ENCODE measurements at places on chromosomes 5 and 9. TPM values are rescaled to one million over a fixed set of nuclear protein-coding genes. Genes with fewer than 3 reads are reported as not detected.

DNA sequence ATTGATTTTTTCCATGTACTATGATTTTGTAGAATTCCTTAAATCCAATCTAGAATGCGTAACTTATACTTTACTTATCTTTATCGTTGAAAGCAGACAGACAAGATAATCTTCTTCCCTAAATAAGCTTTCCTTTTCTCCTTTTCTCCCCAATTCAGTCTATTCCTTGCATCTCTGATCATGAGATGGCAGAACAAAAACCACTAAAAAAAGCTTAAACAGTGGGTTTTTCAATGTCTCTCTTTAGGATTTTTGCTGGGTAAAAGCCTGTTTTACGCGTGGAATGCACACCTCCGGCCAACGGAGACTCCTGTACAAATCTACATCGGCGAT is 755 bp downstream of the CDKN2B start:
- H3K27me3 ChIP-seq = peaks cover 65% of the 10 kb centered on the region
- H3K4me3 ChIP-seq = peak overlapping the region; percentile 67
- no peak overlapping the region for H3K27ac ChIP-seq
- no peaks in the 10 kb centered on the region for H3K4me1 ChIP-seq

DNA sequence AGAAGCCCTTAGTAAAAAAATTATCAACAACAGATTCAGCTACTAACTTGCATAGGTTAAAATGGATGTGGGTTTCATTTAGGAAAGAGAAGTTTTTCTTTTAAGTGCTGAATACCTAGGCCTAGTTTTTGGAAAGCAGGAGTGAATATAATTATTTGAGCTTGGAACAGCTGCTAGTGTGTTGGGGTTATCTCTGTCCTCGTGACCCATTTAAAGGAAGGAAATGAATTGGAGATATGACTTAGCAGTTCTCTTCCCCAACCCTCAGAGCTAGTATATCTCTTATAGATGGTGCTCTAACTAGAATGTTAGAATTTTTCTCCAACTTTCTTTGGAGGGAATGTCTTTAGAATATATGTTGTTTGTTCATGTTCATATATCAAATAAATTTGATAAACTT is 38.6 kb downstream of the ZNF366 start:
- no peak overlapping the region for H3K4me3 ChIP-seq
- H3K27me3 ChIP-seq = no peaks in the 10 kb centered on the region
- H3K27ac ChIP-seq = no peak overlapping the region
- DNase-seq = no peak
- peaks cover 14% of the 10 kb centered on the region for H3K4me1 ChIP-seq

DNA sequence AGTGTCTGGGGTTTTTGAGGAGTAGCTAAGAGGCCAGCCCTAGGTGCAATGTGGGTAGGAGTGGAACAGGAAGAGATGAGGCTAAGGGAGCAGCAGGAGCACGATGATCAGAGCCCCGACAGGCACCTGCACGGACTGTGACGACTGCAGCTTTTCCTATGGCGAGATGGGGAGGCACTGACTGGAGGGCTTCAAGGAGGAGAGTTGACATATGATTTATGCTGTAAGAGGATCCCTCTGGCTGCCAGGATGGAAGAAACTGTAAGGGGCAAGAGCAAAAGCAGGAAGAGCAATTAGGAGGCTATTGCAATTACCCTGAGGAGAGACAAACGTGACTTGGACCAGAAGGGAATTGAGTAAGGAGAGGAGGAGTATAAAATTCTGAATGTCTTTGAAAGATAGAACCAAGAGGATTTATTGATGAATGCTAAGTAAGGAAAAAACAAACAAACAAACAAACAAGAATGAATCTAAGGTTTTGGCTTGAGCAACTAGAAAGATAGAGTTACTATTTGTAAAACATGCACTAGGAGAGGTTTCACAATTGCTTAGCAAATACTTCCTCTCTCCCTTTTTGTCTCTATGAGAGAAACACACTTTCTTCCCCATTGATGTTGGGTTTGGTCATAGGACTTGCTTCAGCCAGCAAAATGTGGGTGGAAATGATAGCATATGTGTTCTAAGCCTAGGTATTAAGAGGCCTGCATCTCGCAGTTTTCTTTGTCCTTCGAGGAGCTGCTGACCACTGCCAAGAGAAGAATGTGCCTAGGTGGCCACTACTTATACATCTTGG is 32.9 kb downstream of the TRPC7 start:
- no peak overlapping the region for H3K27ac ChIP-seq
- no peak for DNase-seq
- no peaks in the 10 kb centered on the region for H3K36me3 ChIP-seq
- H3K4me3 ChIP-seq = no peak overlapping the region
- H3K27me3 ChIP-seq = no peaks in the 10 kb centered on the region
- H3K4me1 ChIP-seq = no peaks in the 10 kb centered on the region

The TIMD4 gene
- total RNA-seq = not detected

- no peak overlapping the region for H3K27ac ChIP-seq
- DNase-seq = no peak
- no peak overlapping the region for H3K4me3 ChIP-seq
Measured at GRCh38 chr5:94314460-94315131, 303.8 kb downstream of the KIAA0825 start.

The CYLC2 gene
- not detected for total RNA-seq

DNA sequence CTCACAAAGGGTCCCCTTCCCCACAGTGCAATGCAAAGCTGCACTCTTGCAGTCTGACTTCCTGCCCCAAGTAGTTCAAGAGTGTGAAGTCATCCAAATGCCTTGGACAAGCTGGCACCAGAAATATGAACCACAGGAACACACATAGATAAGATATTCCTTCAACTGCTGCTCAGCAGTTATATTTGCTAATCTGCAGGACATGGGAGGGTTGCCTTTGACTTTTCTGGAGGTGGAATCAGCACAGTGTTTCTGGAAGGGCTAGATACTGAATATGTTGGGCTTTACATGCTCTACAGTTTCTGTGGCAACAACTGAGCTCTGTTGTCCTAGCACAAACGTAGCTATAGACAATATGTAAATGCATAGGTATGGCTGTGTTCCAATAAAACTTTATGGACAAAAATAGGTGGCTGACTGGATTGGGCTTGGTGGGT is 96.7 kb upstream of the PCA3 start:
- DNase-seq = peak; percentile 42
- no peaks in the 10 kb centered on the region for H3K27me3 ChIP-seq
- no peak overlapping the region for H3K4me3 ChIP-seq
- H3K36me3 ChIP-seq = no peaks in the 10 kb centered on the region
- no peaks in the 10 kb centered on the region for H3K4me1 ChIP-seq
